ENCODE measurements at places on chromosomes 12 and 14.

GRCh38 chr14:89270439-89271227 lies 146.4 kb downstream of the FOXN3 start:
- DNase-seq: no peak

- no peak for DNase-seq
Measured at GRCh38 chr12:49659753-49660152, 36.4 kb downstream of the PRPF40B start.

- no peak for DNase-seq
Measured at GRCh38 chr12:120592121-120593049, 11.2 kb upstream of the POP5 start.

GRCh38 chr14:104104076-104104901 lies 18.8 kb downstream of the ASPG start:
- no peak for DNase-seq

- no peak for DNase-seq
Measured at GRCh38 chr14:39228509-39229221, 5.0 kb upstream of the MIA2 start.

GRCh38 chr12:54126029-54126695 lies 62.6 kb downstream of the SMUG1 start:
- DNase-seq: no peak

- no peak for DNase-seq
Measured at GRCh38 chr14:78240567-78240966, 70.4 kb downstream of the NRXN3 start.
